ENCODE measurements at places on chromosomes 5 and 9. TPM values are rescaled to one million over a fixed set of nuclear protein-coding genes. Genes with fewer than 3 reads are reported as not detected.

- no peak for DNase-seq
Measured at GRCh38 chr9:121503444-121503843, 3.8 kb upstream of the GGTA1 start.

The CYSRT1 gene
- total RNA-seq = 0.65 TPM

GRCh38 chr5:170986598-170986997, 124.8 kb downstream of the RANBP17 start:
- DNase-seq = no peak

- no peak for DNase-seq
Measured at GRCh38 chr9:123401879-123402513, 46.0 kb downstream of the CRB2 start.

The GPX8 gene
- 16.3 TPM for total RNA-seq

DNA sequence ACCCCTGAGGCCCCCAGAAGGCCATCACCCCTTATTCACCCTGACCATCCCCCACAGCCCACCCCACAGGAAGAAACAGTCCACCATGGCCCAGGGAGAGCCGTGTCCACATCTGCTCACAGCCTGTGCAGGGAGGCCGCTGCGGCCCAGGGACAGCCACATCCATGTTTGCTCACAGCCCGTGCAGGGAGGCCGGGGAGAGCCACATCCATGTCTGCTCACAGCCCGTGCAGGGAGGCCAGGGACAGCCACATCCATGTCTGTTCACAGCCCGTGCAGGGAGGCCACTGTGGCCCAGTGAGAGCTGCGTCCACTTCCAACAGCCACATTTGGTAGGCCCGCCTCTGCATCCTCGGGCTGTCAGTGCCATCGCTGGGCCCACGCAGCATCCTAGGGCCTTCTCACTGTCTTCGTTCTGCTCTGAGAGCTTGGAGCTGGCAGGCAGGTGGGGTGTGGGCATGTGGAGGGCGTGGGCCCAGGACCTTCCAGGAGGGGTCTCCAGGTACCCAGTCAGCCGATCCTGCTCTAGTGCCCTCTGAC, 38.1 kb downstream of the LPCAT1 start:
- DNase-seq = no peak

DNA sequence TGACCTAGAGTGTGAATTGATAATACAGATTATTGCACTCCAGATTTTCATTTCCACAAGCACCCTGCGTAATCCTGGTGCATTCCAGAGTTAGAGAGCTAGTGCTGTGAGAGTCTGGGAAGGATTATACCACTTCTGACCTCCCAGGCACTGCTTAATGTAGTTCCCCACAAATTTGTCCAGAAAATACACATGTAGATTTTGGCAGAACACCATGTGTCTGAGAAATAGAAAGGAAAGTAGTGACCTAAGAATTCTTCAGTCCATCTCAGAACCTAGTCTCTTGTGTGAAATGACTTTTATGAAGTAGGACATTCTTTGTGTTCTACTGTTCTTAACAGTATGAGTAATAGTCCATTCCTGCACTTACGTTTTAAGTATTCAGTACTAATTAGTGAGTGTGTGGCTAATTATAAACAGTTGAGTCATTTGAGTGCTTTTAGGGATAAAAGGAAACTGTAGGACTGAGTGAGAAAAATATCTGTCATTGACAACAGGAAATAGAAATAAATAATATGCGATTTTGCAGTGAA, 27.8 kb upstream of the PTPDC1 start:
- DNase-seq = no peak

The SOHLH1 gene
- total RNA-seq = not detected

DNA sequence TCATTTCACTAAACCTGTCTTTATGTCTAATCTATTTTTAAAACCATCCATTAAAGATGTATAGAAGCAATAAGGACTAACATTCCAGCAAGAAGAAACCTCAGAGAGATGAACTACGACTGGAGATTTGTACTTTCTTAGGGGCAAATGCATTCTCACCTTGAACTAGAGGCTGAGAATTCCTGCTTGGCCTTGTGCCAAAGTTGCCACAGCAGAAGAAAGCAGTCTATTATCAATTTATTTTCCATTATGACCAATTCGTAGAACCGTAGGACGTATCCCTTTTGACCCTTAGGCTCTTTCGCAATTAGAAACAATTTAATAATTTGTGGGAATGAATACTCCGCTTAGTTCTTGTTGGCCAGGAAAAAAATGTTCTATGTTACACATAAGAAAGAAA, 1647.4 kb upstream of the CDH9 start:
- no peak for DNase-seq

Measured in omental fat pad (tissue), 4 donors.